ENCODE measurements at places on chromosomes 3 and 15.
A peak's percentile ranks its signal among the peaks of the same experiment; 100 is the strongest.

GRCh38 chr15:88646088-88646405 is 7.2 kb downstream of the ISG20 start:
- no peak for DNase-seq

GRCh38 chr3:45872569-45872968 is 13.8 kb upstream of the CCR9 start:
- no peak for DNase-seq

DNA sequence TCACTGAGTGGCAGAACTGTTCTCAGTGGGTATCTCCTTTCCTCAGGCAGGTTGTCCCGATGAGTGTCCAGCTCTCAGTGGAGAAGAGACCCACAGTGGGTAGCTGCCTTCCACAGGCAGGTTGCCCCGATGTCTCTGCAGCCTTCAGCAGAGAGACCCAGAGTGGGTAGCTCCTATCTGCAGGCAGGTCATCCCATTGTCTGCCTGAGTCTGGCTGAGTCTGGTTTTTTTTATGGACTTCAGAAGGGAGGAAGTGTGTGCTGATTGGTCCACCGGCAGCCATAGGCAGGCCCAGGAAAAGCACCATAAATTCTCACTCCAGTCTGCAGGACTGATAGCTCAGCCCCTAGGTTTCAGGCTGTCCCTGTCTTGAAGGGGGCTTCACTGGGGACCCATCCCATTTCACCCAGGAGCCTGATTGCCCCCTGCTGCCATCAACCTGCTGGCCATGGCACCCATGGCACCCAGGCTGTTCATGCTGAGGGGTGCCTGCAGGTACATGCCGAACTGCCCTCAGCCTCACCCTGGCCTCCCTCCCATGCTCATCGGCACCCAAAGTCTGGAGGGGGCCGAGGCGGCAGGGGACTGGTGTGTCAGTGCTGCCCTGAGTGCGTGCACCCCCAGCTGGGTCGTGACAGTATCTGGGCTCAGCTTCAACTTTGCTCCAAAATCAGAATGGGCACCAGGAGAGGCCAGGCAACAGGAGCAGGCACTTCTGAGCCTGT is 3.6 kb upstream of the LIMD1 start:
- DNase-seq: no peak

GRCh38 chr15:62883938-62884479 is 158.5 kb upstream of the TPM1 start:
- no peak for DNase-seq

DNA sequence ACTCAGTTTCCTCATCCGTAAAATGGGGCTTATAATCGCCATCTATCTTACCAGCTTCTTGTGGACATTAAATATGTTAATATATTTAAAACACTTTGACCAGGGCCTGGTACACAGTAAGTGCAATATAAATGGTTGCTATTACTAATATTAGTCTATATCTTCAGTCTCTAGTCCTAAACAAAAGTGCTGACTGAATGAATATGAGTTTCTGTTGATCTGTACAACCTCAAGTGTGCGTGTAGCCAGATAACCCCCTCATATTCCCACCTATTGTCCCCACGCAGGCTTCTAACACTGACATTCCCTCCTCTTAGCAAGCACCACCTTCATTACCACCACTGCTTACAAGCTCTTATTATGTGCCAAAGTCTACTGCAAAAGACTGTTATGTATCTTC is 27.6 kb upstream of the LMCD1 start:
- no peak for DNase-seq

GRCh38 chr3:178676077-178676476 is 139.8 kb downstream of the KCNMB2 start:
- no peak for DNase-seq

DNA sequence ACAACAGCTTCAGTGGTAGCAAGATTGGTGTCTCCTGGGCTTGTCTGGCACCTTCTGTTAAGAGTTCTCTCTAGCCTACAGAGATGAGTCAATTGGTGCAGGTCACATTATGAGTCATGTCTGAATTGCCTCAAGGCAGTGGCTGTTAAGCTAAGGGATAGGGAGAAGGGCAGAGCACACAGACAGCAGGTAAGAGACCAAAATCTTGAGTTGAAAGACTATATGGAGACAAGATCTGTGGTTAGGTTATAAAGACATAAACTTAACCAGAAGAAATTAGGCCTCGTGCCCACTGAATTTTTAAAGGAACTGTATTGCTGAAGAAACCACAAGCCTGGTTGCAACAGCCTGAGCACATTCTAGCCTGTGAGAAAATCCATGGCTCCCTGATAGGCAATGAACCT is 19.2 kb upstream of the KPNA1 start:
- DNase-seq: no peak

- DNase-seq: no peak
These were observed 22.1 kb downstream of the CLEC3B start for GRCh38 chr3:45048244-45048643.

- DNase-seq: no peak
These were observed 27.3 kb downstream of the PDZRN3 start for GRCh38 chr3:73597476-73597875.

GRCh38 chr3:67015702-67016484 is 17.8 kb downstream of the KBTBD8 start:
- DNase-seq: no peak

DNA sequence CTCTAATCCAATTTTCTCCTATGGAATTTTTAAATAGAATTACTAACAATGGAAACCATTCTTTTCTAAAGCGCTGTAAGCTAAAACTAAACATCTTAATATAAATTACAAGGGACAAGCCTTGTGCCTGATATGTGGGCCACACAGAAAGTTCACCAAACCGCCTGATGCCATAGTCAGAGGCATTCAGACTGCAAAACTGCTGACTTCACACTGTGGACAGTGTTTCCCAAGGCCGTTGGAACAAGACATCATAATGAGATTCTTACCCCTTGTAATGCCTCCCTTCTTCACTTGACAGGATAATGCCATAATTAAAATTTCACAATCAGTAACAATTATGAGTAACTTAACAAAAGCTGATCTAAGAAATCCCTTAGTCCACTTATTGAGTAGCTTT is 14.9 kb downstream of the SH3GL3 start:
- no peak for DNase-seq

DNA sequence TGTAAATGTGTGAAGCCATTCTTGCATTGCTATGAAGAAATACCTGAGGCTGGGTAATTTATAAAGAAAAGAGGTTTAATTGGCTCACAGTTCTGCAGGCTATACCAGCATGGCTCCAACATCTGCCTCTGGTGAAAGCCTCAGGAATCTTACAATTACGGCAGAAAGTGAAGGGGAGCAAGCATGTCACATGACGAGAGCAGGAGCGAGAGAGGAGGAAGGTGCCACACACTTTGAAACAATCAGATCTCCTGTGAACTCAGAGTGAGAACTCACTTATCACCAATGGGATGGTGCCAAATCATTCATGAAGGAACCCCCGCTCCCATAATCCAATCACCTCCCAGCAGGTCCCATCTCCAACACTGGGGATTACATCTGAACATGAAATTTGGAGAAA is 213.6 kb upstream of the TSC22D2 start:
- DNase-seq: no peak

- DNase-seq: no peak
These were observed 657.1 kb downstream of the GRM7 start for GRCh38 chr3:7518026-7518425.

- no peak for DNase-seq
These were observed 7.5 kb downstream of the HEG1 start for GRCh38 chr3:125048282-125048681.

GRCh38 chr3:127814325-127814781 is 8.0 kb downstream of the MGLL start:
- no peak for DNase-seq

GRCh38 chr3:5004319-5005152 is 25.3 kb downstream of the BHLHE40 start:
- no peak for DNase-seq

- no peak for DNase-seq
These were observed 1.9 kb upstream of the MEX3B start for GRCh38 chr15:82047453-82048400.

DNA sequence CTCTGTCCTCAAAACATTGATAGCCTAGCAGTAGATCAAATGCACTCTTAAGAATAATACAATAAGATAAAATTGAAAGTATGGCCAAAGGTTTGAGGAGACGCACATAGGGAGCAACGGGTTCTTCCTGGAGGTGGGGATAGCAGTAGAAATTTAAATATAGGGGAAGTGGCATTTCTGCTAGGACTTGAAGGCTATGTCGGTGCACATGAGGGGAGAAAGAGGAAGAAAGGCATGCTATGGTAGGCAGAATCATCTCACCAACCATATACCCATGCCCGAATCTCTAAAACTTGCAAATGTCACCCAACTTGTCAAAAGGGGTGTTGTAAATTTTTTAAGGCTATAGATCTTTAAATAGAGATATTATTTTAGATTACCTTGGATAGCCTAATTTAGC is 735.1 kb upstream of the LMCD1 start:
- no peak for DNase-seq

DNA sequence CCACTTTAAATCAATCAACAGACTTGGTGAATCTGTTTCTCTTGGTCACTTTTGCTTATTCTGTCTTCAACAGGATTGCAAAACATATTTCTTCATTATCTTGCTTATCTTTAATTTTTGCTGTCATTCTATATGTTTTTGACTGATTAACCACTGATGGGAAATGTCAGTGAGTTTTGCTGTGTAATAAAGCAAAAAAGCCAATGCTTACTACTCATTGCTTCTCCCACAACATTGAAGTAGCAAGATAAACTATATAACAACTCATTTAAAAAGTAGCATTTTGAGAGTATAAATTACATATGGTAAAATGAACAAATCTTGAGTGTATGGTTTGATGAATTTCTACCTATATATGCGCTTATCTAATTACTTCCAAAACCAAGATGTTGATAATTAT is 892 bp downstream of the CD200R1L start:
- DNase-seq: no peak

- no peak for DNase-seq
These were observed 24.2 kb upstream of the CA12 start for GRCh38 chr15:63405683-63406390.

DNA sequence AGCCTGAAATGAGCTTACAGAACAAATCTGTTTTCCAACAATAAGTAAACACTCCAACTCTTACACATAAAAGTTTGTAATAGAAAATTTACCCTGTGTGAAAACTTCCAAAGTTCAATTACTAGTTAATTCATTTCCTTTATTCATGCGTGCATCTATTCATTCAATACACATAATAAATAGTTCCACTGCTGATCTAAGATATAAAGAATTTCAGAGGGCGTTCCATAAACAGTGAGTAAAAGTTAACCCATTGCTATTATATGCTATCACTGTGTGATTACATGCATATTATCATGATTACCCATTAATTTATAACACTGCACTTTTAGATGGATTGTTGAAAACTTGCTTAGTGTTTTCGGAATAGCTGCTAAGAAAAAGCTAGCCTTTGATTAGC is 36.2 kb upstream of the CFAP20DC start:
- DNase-seq: no peak

DNA sequence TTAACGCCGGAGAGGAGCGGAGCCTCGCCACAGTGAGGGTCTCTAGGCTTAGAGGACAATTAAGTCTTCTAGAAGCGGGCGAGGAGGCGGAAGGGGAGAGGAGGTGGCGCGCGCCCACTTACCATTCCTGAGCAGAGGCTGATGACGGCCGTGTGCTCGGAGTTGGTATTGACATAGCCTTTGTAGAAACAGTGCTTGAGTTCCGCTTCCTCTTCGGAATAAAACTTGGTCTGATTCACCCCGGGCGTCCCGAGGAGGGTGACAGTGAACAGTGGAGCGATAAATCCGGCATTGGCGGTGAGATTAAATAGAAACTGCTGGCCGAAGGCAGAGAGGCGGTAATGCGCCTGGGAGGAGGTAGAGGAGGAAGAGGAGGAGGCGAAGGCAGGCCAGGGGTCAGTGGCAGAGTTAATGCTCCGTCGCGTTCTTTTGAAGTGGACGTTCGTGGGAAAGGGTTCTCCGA is 1.3 kb downstream of the ADAMTS9 start:
- DNase-seq: peak; percentile 36

GRCh38 chr15:26667222-26667988 is 105.5 kb downstream of the GABRB3 start:
- DNase-seq: no peak

GRCh38 chr3:12483872-12484197 is 445 bp upstream of the TSEN2 start:
- no peak for DNase-seq

DNA sequence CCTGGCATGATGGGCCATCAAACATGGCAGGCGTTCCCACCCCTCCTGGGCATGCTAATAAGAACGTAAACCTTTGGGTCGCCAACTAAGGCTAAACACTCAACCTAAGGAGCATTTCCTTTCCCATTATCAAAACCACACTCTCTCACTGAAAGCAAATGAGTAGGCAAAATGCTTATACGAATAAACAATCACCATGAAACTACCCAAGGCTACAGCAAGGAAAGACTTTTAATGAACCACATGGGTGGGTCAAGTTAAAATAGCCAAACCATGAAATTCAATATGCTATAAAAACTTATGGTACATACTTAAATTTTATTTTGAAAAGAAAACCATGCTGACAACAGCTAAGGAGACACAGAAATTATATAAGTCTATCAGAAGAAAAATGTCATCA is 180.6 kb downstream of the OSBPL10 start:
- no peak for DNase-seq

- peak; percentile 61 for DNase-seq
These were observed 51.6 kb downstream of the ABHD2 start for GRCh38 chr15:89139613-89140499.

DNA sequence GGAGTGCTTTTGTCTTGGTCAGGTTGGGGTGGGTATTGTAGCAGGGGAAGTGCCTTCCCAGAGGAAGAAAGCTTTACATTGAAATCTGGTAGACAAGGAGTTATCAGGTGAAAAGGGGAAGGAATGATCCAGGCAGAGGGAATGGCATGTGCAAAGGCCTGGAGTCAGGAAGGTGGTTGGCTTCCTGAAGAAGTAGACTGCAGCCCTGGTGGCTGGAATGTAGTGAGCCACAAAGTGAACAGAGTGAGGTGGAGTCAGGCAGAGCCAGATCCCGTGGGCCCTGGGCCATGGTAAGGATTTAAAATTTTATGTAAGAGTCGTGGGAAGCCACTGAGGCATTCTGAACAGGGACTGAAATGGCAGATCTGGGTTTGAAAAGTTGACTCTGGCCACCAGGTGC is 58.3 kb downstream of the RAB11A start:
- DNase-seq: no peak

GRCh38 chr15:34436126-34436955 is 1.3 kb downstream of the GOLGA8A start:
- no peak for DNase-seq

GRCh38 chr15:67839499-67839928 is 331 bp downstream of the RNU6-1 start:
- DNase-seq: peak; percentile 57

- no peak for DNase-seq
These were observed 300.2 kb upstream of the SLCO3A1 start for GRCh38 chr15:91553196-91553854.

DNA sequence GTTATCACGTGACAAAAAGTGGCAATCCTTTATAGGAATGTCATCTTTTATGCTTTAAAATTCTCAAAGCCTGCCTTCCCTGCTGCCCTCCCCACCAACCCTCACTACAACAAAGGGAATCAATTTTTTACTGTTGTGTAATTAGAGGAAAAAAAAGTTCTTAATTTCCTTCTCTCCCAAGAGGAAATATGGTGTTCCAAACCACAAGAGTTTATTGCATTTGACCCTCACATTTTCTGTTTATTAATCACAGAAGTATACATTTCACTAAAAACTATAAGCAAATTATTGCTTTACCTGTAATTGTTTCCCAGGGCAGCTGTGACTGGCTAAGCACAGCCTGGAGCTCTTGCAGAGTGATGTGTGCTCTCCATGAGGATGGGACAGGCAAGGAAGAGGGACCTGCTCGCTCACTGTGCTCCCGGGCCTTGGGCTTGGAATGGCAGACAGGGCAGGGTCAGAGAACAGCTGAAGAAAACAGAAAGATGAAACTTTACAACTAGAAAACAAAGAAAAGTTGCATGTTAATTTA is 31.3 kb upstream of the ATP10A start:
- no peak for DNase-seq

Data from HEK293T (cell line).